ENCODE measurements at places on chromosomes 1 and 21.

DNA sequence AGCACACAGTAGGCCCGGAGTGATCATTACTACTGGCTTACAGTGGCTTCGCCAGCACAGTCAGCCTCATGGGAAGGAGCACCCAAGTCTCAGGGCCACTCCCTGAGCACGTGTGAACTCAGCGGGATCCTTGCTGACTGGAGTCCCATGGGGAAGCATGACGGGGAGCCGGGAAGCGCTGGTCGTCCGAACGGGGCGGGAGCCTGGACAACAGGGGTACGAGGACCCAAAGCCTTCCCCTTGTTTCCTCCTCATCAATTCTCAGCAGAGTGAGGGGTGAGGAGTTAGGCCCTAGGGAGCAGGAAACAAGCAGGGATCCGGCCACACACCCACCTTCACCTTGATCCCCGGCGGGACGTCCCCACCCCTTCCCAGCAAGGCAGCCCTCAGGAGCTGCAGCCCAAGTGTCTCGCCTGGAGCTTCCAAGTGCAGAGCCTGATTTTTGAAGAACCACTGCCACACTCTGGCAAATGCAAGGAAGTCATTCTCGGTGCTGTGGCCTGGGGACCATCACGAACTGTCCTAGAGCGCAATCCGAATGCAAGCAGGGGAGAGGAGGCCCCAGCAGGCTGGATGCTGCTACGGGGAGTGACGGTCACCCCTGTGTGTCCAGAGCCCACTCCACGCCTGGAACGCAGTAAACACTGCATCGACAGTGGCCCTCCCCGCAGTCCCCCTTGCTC lies 35.5 kb downstream of the TOMM20 start:
- no peak for DNase-seq

GRCh38 chr1:47191940-47192457 lies 2.2 kb upstream of the PDZK1IP1 start:
- DNase-seq = no peak

DNA sequence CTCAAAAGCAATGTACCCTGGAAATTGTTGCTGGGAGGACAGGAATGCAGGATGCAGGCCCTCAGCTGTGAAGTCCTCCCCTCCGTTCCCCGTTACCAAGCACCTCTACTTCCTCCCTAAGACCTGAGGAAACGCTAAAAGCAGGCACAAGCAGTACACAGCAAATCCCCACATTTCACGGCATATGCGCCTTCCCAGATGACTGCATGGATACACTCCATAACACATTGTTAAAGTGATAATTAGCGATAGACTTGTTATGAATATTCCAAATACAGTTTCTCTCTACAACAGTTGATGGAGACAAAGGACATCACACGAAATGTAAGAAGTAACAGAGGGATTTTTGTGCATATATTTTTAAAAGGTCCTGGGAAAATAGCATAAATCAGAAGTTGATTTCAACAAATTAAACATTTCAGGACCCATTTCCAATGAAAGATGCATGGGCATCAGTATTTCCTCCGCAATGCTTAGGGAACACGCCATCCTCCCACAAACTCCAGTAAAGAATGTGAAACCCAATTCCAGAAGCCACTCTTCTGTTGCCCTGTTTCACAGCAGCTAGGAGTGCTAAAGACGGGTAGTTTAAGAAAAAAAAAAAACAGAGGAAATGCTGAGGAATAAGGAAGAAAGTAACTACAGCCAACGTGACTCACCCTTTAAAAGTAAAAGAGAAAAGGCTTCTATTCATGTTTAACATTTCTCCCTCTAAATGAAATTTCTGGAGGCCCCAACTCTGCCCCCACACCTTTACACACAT lies 75.5 kb downstream of the HIVEP3 start:
- no peak for DNase-seq

- DNase-seq = no peak
Observed at GRCh38 chr1:181675091-181675917, 192.0 kb downstream of the CACNA1E start.

DNA sequence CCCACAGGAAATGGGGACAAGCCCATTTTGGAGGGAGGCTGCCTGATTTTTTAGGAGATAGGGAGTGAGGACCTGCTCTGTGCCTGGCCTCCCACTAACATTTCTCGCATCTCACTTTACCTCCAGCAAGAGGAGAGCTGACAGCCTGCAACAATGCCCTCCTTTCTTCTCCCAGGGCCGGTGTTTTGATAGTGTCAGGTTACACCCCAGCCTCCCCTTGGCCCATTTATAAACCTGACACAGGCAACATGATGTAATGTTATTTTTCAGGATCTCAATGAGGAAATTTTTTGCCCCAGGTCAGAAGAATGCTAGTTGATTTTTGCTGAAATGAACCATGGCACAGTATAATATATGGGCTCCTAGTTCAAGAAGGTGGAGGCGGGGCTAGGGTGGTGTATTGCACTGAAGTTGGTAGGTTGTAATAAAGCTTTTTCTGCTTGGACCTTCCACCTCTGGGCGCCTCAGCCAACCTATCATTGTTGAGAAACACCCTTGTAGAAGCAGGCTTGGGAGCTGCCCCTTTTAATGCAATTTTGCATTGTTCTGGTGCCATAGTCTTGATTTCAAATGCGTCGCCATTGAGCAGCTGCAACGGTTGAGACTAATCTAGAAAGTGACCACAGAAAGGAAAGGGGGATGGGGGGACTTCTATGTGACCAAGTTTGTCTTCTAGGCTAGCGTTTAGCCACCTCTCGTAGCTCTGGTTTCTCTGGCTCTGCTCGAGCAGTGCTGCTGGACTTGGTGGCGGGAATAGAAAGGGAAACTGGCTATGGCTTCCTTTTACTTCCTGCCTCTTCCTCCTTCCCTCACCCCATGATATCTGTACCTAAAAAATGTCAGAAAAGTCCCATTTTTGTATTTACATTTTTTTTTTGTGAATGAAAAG lies 53.0 kb downstream of the PBX1 start:
- no peak for DNase-seq

DNA sequence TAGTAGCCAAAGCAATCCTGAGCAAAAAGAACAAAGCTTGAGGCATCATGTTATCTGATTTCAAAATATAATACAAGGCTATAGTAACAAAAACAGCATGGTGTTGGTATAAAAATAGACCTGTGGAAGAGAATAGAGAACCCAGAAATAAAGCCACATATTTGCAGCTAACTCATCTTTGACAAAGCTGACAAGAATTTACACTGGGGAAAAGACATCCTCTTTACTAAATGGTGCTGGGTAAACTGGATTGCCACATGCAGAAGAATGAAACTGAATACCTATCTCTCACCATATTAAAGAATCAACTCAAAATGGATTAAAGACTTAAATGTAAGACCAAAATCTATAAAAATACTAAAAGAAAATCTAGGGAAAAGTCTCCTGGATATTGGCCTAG lies 59.5 kb upstream of the CD55 start:
- DNase-seq = no peak
